A549 treated with dexamethasone at 1 μM for 4 hours (cell line): ENCODE measurements at places on chromosomes 1 and 21. TPM values are rescaled to one million over a fixed set of nuclear protein-coding genes. Genes with fewer than 3 reads are reported as not detected.

Gene LCE1D
- not detected in 5 replicates for total RNA-seq

Gene AMY1C
- not detected in 5 replicates for total RNA-seq

Gene LRRC38
- 0.06 to 0.13 TPM (median 0.07 TPM) in 4 of 5 replicates, not detected in the other for total RNA-seq

Gene C1orf141
- not detected in 5 replicates for total RNA-seq

Gene COL18A1
- total RNA-seq: 116 to 181 TPM (median 154 TPM) in 5 replicates

Gene KCTD3
- 41.1 to 57.9 TPM (median 51.5 TPM) in 5 replicates for total RNA-seq

Gene SLC5A9
- 0.03 to 0.07 TPM (median 0.05 TPM) in 3 of 5 replicates, not detected in the others for total RNA-seq

Gene S1PR1
- total RNA-seq: 0.16 to 0.43 TPM (median 0.22 TPM) in 5 replicates

Gene GPX7
- total RNA-seq: not detected in 5 replicates

Gene PDPN
- total RNA-seq: not detected in 5 replicates

Gene PKP1
- total RNA-seq: 0.01 to 0.08 TPM (median 0.05 TPM) in 5 replicates

Gene GNG4
- 12.5 to 15.5 TPM (median 13.0 TPM) in 5 replicates for total RNA-seq

Gene AHCYL1
- total RNA-seq: 41.7 to 64.0 TPM (median 56.3 TPM) in 5 replicates

Gene OR14K1
- total RNA-seq: not detected in 5 replicates

Gene TRPM2
- 6.5 to 9.8 TPM (median 7.8 TPM) in 5 replicates for total RNA-seq

Gene SLFNL1
- 0.02 to 0.07 TPM (median 0.04 TPM) in 4 of 5 replicates, not detected in the other for total RNA-seq

Gene DNAH14
- 12.7 to 16.2 TPM (median 13.4 TPM) in 5 replicates for total RNA-seq

Gene CALML6
- 0.08 to 0.33 TPM (median 0.24 TPM) in 5 replicates for total RNA-seq

Gene C8A
- total RNA-seq: not detected in 5 replicates

Gene DIO1
- 0.06 TPM in 1 of 5 replicates, not detected in the others for total RNA-seq

Gene CNIH3
- total RNA-seq: 0.29 to 0.70 TPM (median 0.46 TPM) in 5 replicates

Gene VPS72
- 49.1 to 77.7 TPM (median 52.5 TPM) in 5 replicates for total RNA-seq

Gene KRTAP19-1
- total RNA-seq: not detected in 5 replicates

Gene IVL
- total RNA-seq: 0.05 to 0.12 TPM (median 0.09 TPM) in 5 replicates

Gene S100A7
- not detected in 5 replicates for total RNA-seq

Gene CR1L
- total RNA-seq: 0.18 TPM in 1 of 5 replicates, not detected in the others

Gene FLG2
- total RNA-seq: not detected in 5 replicates

Gene OLFML3
- total RNA-seq: 3.4 to 4.1 TPM (median 4.1 TPM) in 5 replicates

Gene NT5C1A
- total RNA-seq: not detected in 5 replicates

Gene CDA
- total RNA-seq: 28.7 to 43.5 TPM (median 33.9 TPM) in 5 replicates

Gene CCDC181
- 0.07 to 0.29 TPM (median 0.21 TPM) in 5 replicates for total RNA-seq

Gene MAEL
- not detected in 5 replicates for total RNA-seq
